HEK293T (cell line): ENCODE measurements at places on chromosomes 5 and 9.
A peak's percentile ranks its signal among the peaks of the same experiment; 100 is the strongest.

DNA sequence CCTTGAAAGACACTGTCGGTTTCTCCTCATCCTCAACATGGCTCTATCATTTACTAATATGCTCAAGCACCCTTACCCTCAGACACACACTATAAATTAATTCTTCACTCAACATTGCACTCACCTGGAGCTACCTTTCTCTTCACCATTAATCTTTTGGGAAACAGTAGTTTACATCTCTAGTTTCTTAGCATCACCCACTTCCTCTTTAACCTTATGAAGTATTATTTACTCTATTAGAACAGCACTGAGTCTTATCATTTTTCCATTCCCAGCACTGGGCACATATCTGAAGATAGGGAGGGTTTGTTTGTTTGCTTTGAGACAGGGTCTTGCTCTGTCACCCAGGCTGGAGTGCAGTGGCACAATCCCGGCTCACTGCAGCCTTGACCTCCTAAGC, 213.5 kb downstream of the SMARCA2 start:
- DNase-seq, result no peak

DNA sequence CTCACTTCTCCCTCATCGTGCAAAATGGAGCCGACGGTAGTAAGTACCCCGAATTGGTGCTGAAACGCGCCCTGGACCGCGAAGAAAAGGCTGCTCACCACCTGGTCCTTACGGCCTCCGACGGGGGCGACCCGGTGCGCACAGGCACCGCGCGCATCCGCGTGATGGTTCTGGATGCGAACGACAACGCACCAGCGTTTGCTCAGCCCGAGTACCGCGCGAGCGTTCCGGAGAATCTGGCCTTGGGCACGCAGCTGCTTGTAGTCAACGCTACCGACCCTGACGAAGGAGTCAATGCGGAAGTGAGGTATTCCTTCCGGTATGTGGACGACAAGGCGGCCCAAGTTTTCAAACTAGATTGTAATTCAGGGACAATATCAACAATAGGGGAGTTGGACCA, 979 bp downstream of the PCDHGA12 start:
- no peak for DNase-seq

DNA sequence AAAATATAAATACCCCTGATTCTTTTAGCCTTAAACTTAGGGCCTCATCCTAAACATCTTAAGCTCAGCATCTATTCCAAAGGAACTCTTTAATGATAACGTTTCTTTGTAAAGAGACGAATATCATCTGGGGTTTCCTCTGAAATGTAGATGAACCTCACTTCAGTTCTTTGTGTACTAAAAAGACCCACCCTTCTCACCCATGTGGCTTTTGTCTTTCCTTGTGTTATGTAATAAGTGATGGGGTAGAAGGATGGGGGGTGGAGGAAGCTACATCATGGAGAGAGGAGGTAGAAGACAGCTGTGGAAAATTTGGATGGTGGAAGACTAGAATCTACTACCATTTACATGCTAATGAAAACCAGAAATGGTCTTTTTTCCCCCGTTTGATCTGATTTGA, 111.0 kb downstream of the NDUFS4 start:
- DNase-seq, result no peak

- DNase-seq, result no peak
Measured at GRCh38 chr5:51381761-51382474, 1.3 kb upstream of the ISL1 start.

- no peak for DNase-seq
Measured at GRCh38 chr9:13113216-13113615, 166.3 kb downstream of the MPDZ start.

- DNase-seq, result no peak
Measured at GRCh38 chr5:109291090-109291489, 118.7 kb downstream of the PJA2 start.

DNA sequence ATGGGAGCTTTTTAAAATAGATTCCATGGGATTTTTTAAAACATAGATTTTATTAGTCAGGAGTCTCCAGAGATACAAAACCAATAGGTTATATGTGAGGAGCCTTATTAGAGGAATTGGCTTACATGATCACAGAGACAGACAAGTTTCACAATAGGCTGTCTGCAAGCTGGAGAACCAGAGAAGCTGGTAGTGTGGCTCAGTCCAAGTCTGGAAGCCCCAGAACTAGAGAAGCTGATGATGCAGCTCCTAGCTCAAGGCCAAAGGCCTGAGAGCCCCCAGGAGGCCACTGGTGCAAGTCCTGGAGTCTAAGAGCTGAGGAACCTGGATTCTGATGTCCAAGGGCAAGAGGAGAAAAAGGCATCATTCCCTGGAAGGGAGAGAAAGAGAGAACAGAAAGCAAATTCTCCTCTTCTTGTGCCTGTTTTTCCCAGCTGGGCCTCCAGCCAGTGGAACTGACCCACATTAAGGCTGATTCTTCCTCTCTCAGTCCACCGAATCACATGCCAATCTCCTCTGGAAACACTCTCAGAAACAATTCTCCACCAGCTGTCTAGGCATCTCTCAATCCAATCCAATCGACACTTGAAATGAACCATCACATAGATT, 59.3 kb downstream of the AHRR start:
- no peak for DNase-seq

DNA sequence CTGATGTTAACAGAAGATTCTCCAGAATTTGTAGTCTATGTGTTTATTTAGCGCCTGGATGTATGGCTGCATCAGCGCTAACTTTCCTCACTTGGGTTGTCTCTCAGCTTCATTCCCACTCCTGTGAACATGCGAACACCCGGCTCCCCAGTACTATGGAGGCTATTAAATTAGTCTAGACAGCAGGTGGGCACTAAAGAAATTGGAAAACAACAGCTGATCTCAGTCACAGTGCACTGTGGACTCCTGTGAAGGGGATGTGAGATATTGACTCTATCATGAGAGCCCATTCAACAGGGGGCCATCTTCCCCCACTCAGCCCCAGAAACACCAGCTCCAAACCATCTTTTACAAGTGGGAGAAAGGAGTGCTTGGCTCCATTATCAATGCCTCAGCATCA, 471.0 kb downstream of the KDM4C start:
- DNase-seq, result no peak

- DNase-seq, result no peak
Measured at GRCh38 chr5:175752826-175753535, 95.1 kb downstream of the HRH2 start.

- no peak for DNase-seq
Measured at GRCh38 chr9:96490534-96491078, 40.6 kb downstream of the HABP4 start.

- DNase-seq, result no peak
Measured at GRCh38 chr9:124353811-124354274, 61.4 kb downstream of the PSMB7 start.

DNA sequence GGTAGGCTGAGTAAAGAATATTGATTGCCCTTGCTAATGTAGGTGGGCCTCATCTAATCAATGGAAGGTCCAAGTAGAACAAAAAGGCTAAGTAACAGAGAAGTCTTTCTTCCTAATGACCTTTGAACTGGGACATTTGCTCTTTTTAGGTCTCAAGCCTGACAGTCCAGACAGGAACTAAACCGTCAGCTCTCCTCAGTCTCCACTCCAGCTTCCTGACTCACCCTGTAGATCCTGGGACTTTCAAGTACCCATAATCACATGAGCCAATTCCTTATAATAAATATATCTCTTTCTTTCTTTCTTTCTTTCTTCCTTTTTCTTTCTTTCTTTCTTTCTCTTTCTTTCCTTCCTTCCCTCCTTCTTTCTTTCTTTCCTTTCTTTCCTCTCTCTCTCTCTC, 479.5 kb upstream of the PAPPA start:
- DNase-seq, result no peak

DNA sequence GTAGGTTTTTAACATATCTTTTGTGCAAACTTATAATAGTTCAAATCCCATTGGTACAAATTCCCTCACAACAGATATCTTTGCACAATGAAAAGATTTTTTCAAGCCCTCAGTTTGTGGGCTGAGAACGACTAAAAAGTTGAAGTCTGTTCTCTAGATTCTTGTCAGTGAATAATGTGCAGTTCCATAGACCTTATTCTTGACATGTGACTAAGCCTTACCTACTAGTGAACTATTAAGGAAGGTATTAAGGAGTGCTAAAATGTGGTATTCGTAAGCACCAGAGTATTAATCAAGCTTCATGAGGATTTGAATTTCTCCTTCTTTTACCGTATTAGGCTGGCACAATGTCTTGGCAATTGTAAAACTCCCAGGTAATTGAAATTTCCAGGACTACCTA, 205.6 kb upstream of the DMRTA1 start:
- DNase-seq, result no peak

DNA sequence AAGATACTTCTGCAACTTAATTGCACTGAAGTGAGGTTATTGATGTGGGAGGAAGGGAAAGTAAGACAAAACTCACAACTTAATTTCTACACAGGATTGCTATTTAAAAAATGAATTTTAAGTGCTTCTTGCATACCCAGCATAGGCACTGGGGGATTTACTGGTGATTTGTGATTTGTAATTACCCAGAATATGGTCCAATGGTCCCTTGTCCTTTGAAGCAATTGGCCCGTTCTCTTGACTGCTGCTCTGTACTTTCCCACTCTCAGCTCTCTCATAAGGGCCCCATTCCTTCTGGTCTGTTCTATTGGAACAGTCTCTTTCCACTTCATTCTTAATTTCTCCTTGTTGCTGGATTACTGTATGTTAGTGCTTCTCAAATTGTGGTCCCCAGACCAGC, 75.4 kb upstream of the SPATA31D4 start:
- no peak for DNase-seq

- DNase-seq, result no peak
Measured at GRCh38 chr5:174828804-174829510, 104.6 kb downstream of the MSX2 start.

DNA sequence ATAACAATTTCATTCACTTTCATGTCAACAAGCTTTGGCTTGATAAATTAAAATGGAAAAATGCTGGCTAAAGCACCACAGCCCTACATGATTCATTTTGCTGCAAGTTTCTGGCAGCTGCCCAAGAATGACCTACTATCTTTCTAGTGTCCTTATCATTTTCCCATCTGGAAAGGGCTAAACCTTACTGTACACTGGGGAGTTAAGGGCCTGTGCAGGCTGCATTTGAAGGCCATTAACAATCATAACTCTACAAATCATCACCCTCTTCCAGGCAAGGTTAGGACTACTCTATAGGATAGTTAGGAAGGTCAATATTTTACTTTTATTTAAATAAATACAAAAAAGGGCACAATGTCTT, 579.7 kb upstream of the ZNF608 start:
- peak; percentile 69 for DNase-seq

DNA sequence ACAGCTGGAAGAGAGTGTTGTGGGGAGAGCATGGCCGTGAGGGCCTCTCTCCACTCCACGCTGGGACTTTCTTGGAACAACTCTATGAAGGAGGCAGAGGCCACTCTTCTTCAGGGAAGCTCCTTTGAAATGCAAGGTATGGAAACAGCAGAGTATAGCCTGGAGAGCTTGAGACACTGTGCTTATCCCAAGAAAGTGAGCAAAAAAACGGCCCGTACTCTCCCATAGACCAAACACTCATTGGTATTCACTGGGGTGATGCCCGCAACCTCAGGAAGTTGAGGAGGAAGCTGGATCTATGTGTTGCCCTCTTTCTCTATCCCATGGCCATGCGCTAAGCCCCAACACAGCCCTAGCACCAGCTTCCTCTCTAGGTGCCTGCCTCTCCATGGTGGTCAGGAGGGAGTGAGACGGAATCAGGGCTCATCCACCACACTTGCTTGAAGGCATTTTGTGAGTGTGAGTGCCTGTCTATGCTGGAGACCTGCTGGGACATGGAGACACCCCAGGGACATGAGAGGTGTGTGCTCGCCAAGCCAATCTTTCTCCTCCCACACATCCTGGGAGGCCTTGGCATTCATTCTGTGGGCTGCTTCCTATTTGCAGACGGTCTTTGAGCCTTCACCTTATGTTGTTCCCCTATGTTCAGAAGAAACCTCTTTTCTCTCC, 616.6 kb downstream of the IRX1 start:
- no peak for DNase-seq

DNA sequence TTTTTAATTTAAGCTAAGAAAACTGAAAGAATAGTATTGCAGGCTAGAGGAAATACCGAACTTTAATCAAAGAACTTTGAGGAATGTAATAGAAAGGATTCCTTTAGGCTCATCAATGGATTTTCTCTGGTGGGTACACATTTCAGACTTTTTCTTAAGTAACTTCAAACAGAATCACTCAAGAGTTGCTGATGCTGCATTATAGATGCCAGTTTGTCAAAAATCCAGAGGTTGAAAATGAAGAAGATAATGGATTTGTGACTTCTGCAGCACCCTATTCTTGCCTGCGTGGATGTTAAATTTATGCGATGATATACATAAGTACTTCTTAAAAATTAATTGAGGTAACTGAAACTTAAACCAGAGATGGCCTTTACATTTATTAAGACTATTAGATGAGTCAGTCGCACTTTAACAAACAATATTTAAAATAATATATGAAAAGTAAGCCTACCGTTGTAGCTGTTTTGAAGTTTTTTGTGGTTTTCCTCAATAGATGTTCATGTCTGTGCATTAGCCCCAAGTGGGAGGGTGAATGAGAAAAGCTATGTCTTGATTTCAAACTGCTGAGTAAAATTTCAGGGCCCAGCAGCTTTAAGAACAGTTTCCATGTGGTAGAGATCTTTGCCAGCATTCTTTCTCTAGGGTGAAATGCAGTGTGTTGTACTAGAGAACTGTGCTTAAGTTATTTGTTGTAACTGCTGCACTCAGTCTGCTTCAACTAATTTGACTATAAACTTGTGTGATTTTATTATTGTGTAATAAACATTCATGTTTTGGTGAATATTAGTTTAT, at the start of gene OGN:
Gene OGN, minus strand, starts transcription at position 537 of the 795 bp plus-strand sequence. CDS start 1,171 bp downstream, outside the sequence.
- no peak for DNase-seq

DNA sequence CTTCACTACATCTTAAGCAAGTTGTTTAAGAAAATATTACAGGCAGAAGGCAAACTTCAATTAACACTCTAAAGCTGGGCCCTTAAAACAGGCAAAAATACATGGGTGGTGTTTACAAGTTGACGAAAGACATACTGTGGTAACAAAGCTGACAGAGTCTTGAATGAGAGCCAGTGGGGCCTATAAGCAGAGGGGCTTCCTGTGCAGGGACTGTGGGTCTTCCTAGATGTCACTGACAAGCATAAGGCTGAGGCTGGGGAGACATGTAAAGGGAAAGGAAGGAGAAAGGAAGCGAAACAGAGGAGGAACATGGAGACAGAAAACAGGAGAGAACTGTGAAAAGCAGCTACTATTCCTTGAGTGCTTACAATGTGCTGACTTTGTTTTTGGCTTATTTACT, 308.0 kb upstream of the RPS23 start:
- DNase-seq, result no peak

GRCh38 chr9:11107196-11107595, 494.4 kb upstream of the PTPRD start:
- DNase-seq, result no peak
